Activated CD8-positive, alpha-beta T cell treated with anti-CD3 and anti-CD28 coated beads, Interleukin-2, amount 10 ng/mL, durations not matched to agents 7 days and 5 days (primary cell): ENCODE measurements at places on chromosomes 6 and 20.

- peaks cover 73% of the 10 kb centered on the region for H3K36me3 ChIP-seq
- no peak for DNase-seq
- H3K4me3 ChIP-seq, result no peak overlapping the region
- H3K27ac ChIP-seq, result no peak overlapping the region
Observed at GRCh38 chr20:39019805-39020325, 57.7 kb downstream of the DHX35 start.

DNA sequence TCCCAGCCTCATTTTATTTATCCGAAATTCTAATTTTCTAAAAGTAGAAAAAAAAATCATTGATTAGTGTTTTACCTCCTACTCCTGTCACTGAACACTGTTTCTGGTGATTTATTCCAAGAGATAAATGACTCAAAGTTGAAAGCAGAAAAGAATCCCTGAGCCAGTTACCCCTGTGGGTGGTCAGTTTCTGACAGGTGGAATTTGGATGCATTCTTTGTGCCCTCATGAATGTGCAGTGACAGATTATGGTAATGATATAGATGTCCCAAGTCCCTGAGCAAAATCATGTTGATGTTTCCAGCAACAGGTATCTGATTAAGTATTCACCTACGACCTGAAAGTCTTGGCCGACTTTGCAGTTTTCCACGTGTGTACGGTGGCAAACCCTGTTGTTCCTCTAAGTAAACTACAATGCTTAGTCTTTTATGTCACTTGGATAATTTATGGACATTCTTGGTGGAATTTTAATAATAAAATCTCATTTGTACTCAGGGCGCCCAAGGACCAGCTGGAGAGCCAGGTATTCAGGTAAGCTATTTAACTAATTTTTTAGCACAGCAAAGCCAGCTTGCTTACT lies 153.6 kb downstream of the COL9A1 start:
- H3K4me3 ChIP-seq, result no peak overlapping the region

GRCh38 chr6:79546186-79546585 lies 9.0 kb upstream of the LCA5 start:
- H3K4me3 ChIP-seq, result no peak overlapping the region
- no peak overlapping the region for H3K27ac ChIP-seq
- DNase-seq, result no peak

DNA sequence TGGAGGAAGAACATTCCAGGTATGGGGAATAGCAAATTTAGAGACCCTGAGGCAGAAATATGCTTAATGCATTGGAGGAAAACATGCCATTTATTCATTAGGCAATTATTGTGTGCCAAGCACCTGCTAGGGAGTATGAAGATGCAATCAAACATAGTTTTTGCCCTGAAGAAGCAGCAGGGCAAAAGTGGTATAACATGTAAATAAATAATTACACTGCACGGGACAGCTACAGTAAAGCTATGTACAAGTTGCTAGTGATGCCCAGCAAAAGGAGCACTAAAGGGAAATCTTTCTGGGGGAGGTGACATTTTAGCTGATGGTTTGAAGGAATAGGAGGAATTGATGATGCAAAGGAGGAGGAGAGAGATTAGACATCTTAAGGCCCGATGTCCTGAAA lies 624 bp upstream of the TJAP1 start:
- H3K4me3 ChIP-seq, result peak overlapping the region; percentile 97
- peaks cover 31% of the 10 kb centered on the region for H3K4me1 ChIP-seq
- H3K36me3 ChIP-seq, result no peaks in the 10 kb centered on the region
- no peak for DNase-seq
- peak overlapping the region; percentile 47 for H3K27ac ChIP-seq

GRCh38 chr20:25378189-25378883 lies 12.3 kb downstream of the ABHD12 start:
- H3K27me3 ChIP-seq, result no peaks in the 10 kb centered on the region

GRCh38 chr6:33952016-33952415 lies 148.2 kb upstream of the MLN start:
- DNase-seq, result no peak
- no peaks in the 10 kb centered on the region for H3K36me3 ChIP-seq
- peaks cover 5% of the 10 kb centered on the region for H3K4me1 ChIP-seq
- peaks cover 11% of the 10 kb centered on the region for H3K27me3 ChIP-seq
- H3K4me3 ChIP-seq, result no peak overlapping the region

DNA sequence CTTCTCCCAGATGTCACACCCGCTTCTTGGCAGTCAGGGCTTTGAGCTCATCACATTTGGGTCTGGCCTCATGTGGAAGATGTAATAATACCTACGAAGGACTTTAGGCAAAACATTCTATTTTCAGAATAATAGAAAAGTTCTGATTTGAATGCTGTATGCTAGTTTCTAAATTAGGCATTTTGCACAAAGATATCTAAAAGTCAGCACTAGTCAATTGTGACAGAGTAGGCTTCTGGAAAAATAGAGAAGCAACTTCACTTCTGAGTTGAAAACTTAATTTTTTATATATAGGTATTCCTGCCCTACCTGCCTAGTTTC lies 38.3 kb upstream of the CD2AP start:
- H3K4me1 ChIP-seq, result peaks cover 1% of the 10 kb centered on the region
- peaks cover 3% of the 10 kb centered on the region for H3K27me3 ChIP-seq
- H3K36me3 ChIP-seq, result no peaks in the 10 kb centered on the region
- H3K4me3 ChIP-seq, result no peak overlapping the region
- H3K27ac ChIP-seq, result no peak overlapping the region
- no peak for DNase-seq

- no peak overlapping the region for H3K27ac ChIP-seq
- no peaks in the 10 kb centered on the region for H3K36me3 ChIP-seq
- no peak for DNase-seq
- H3K27me3 ChIP-seq, result peaks cover 2% of the 10 kb centered on the region
Observed at GRCh38 chr20:32632461-32633354, 41.0 kb downstream of the C20orf203 start.

GRCh38 chr20:59316911-59317731 lies 16.7 kb downstream of the EDN3 start:
- no peaks in the 10 kb centered on the region for H3K4me1 ChIP-seq
- H3K36me3 ChIP-seq, result no peaks in the 10 kb centered on the region
- H3K27ac ChIP-seq, result no peak overlapping the region
- no peak overlapping the region for H3K4me3 ChIP-seq
- no peak for DNase-seq

DNA sequence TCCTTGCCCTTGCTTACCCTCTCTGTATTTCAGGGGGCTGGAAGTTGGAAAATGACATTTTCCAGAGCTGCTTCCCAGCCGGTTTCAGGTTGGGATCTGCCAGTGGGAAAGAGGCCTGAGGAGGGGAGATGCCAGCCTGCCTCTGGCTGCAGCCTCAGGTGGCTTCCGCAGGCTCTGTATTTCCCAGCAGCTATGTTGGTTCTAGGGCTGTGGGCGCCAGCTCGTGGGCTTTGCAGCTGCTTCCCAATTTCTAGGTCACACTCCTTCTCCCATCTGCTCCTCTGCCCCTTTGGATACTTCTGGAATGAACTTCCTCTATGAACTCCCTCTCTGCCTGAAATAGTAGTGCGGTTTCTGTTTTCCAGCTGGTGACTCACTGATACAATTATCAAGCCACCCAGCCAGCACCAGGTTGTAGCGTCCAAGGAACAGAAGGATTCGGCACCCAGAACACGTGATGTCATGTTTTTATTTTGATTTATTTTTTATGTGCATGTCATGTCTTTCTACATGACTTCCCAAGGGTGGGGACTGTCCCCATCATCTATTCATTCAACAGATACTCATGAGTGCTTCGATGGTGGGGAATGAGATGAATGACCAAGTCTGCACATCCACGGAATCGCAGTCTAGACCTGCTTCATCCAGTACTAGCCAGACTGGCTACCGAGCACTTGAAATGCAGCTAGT lies 38.0 kb downstream of the TGM2 start:
- no peak overlapping the region for H3K4me3 ChIP-seq
- no peaks in the 10 kb centered on the region for H3K27me3 ChIP-seq
- no peak overlapping the region for H3K27ac ChIP-seq

DNA sequence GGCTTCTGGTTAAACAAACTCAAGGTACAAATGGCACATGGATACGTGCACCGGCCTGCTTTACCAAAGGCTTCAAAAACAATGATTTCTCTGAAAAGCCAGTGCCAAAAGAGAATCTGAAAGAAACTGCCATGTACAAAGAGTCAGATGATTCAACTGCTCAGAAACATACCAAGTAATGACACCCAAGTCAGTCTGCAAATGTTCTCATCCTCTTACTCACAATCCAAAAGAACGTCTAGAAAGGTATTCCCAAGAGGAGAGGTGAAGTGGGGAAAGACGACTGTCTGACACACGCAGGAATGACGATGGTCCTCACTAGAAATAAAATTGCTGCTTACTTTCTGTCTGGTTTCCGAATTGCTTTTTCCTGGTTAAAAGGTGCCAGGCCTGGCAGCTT lies 52.9 kb downstream of the NFATC2 start:
- peaks cover 89% of the 10 kb centered on the region for H3K36me3 ChIP-seq
- H3K27ac ChIP-seq, result peak overlapping the region; percentile 4
- H3K4me3 ChIP-seq, result no peak overlapping the region
- peaks cover 84% of the 10 kb centered on the region for H3K4me1 ChIP-seq
- H3K27me3 ChIP-seq, result no peaks in the 10 kb centered on the region
- no peak for DNase-seq

DNA sequence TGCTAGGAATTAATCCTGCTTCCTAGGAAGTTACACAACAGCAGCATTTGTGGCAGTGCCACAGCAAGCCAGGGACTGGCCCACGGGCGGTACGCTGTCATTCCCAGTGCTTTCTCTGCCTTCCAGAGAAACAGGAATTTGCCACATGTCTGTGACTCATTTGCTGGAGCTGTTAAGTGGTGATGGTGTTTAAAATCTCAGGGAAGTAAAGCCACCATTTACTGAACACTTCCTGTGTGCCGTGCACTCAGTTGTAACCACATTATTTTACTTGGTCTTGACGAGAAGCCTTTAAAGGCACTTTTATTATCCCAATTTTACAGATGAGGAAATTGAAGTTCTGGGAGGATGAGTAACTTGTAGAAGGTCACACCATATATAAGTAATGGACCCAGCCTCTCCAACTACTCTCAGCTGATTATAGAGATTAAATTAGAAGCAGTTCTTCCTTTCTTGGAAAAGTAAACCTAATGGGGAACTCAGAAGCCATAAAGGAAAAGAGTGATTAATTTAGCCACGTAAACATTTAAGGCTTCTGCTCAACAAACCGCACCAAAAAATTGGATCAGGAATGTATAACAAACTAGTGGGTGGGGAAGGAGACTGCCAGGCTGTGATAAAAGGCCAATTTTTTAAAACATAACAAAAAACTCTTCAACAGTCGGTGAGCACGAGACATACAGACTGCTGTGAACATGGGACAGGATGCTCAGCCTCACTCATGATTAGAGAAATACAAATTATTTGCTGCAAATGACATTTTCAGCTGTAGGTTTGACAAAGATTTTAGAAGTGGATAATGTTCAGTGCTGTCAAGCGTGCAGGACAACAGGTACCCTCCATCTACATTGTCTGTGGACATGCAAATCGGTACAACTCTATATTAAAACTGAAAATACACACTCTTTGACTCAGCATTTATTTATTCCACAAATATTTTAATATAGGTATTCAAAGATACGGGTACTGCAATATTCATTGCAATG lies 311.2 kb downstream of the NRN1 start:
- no peaks in the 10 kb centered on the region for H3K27me3 ChIP-seq
- peaks cover 23% of the 10 kb centered on the region for H3K4me1 ChIP-seq
- H3K4me3 ChIP-seq, result no peak overlapping the region
- peak overlapping the region; percentile 60 for H3K27ac ChIP-seq
- H3K36me3 ChIP-seq, result peaks cover 14% of the 10 kb centered on the region

DNA sequence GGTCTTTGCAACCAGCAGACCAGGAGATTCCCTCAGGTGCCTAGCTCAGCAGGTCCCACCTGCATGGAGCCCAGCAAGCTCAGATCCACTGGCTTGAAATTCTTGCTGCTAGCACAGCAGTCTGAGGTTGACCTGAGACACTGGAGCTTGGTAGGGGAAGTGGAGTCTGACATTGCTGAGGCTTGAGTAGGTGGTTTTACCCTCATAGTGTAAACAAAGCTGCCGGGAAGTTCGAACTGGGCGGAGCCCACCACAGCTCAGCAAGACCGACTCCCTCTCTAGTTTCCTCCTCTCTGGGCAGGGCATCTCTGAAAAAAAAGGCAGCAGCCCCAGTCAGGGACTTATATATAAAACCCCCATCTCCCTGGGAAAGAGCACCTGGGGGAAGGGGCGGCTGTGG lies 34.3 kb downstream of the PRSS35 start:
- no peaks in the 10 kb centered on the region for H3K27me3 ChIP-seq
- no peak for DNase-seq
- H3K4me1 ChIP-seq, result no peaks in the 10 kb centered on the region
- no peak overlapping the region for H3K4me3 ChIP-seq
- H3K36me3 ChIP-seq, result no peaks in the 10 kb centered on the region
- no peak overlapping the region for H3K27ac ChIP-seq

GRCh38 chr6:101163611-101164010 lies 229.9 kb upstream of the GRIK2 start:
- no peaks in the 10 kb centered on the region for H3K36me3 ChIP-seq
- no peaks in the 10 kb centered on the region for H3K27me3 ChIP-seq
- H3K27ac ChIP-seq, result no peak overlapping the region
- no peak for DNase-seq
- H3K4me3 ChIP-seq, result no peak overlapping the region

- peaks cover 52% of the 10 kb centered on the region for H3K4me1 ChIP-seq
- DNase-seq, result no peak
- no peak overlapping the region for H3K27ac ChIP-seq
- no peak overlapping the region for H3K4me3 ChIP-seq
- H3K36me3 ChIP-seq, result no peaks in the 10 kb centered on the region
Observed at GRCh38 chr6:157226026-157226625, 97.2 kb downstream of the TMEM242 start.

DNA sequence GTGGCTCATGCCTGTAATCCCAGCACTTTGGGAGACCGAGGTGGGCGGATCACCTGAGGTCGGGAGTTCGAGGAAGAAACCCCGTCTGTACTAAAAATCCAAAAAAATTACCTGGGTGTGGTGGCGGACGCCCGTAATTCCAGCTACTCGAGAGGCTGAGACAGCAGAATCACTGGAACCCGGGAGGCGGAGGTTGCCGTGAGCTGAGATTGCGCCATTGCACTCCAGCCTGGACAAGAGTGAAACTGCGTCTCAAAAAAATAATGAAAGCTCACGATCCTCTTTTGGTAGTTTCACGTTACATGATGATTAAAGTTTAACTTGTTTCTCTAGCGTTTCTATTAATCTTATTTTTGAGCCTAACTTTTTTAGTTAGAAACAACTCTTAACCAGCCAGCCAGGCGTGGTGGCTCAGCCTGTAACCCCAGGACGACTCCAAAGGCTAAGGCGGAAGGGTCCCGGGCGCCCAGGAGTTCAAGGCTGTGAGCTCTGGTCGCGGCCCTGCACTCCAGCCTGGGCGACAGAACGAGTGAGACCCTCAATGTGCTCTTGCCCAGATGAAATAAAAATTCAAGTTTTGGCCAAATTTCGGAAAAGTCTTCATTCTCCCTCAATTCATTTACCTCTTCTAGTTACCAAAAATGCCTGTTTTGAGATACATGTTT lies 1.2 kb upstream of the WRNIP1 start:
- H3K27me3 ChIP-seq, result no peaks in the 10 kb centered on the region
- peaks cover 22% of the 10 kb centered on the region for H3K36me3 ChIP-seq
- peak overlapping the region; percentile 92 for H3K4me3 ChIP-seq
- DNase-seq, result no peak
